ENCODE measurements at places on chromosomes 1 and 21.

DNA sequence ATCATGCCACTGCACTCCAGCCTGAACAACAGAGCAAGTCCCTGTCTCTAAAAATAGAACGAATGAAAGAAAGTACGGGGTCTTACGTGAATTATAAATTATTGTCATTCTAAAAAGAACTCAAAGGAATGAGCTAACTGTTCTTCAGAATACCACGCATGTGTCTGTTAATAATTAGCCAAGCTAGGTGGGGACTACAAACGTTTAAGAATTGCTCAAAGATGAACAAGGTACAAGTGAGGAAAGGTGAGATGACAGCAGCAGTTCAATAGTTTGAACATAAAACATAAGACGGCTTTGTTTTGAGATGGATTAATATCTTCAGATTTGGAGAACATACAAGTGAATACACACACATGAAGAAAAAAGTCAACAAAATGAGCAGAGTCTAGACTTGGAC lies 79.6 kb downstream of the UBR4 start:
- DNase-seq, result no peak

DNA sequence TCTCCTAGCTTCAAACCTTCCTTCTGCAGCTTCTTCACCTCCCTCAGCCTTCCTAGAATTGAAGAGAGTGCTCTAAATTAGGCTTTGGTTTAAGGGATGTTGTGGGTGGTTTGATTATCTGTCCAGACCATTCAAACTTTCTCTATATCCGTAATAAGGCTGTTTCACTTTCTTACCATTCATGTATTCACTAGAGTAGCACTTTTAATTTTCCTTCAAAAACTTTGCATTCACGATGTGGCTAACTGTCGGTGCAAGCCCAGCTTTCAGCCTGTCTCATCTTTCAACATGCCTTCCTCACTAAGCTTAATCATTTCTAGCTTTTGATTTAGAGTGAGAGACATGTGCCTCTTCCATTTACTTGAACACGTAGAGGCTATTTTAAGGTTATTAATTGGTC lies 26.2 kb upstream of the DESI2 start:
- DNase-seq, result no peak

GRCh38 chr1:36080236-36080635 lies 3.7 kb upstream of the TEKT2 start:
- DNase-seq, result no peak

GRCh38 chr21:35232545-35233176 lies 183.6 kb upstream of the RUNX1 start:
- DNase-seq, result no peak

GRCh38 chr21:44965251-44966022 lies 25.6 kb downstream of the SLX9 start:
- no peak for DNase-seq

DNA sequence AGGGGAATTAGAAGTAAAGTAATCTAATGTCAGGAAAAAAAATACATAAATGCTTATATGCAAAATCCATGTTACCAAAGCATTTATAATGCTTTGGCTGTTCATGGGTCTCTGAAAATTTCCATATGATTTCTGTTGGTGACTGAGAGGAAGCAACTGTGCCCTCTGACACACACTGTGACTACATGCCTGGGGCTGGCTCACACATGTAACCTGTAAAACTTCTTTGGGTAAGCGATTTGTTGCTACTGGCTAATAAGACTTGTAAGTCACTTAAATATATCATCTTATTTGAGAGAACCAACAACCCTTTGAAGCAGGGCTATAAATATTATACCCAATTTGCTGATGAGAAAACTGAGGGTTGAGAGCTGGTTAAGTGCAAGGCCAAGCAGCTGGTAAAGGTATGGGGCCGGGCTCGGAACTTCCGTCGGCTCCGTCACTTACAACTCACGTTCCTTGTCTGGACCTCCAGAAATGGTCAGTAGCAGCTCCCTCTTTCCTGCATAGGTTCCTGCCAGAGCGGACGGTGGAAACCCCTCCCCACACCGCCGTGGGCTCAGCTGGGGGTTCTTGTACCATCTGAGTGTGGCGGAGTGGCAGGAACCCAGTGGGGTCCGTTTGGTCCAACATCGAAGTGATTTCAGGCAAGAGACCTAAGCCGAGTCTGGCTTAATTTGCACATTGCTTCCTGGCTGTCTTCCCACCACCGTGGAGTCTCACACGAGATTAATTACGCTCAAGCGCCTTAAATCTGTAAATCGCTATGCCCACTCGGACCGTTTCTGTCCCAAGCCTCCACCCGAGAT lies 714 bp downstream of the DFFA start:
- no peak for DNase-seq

- no peak for DNase-seq
Measured at GRCh38 chr1:41435570-41436178, 48.8 kb downstream of the EDN2 start.

DNA sequence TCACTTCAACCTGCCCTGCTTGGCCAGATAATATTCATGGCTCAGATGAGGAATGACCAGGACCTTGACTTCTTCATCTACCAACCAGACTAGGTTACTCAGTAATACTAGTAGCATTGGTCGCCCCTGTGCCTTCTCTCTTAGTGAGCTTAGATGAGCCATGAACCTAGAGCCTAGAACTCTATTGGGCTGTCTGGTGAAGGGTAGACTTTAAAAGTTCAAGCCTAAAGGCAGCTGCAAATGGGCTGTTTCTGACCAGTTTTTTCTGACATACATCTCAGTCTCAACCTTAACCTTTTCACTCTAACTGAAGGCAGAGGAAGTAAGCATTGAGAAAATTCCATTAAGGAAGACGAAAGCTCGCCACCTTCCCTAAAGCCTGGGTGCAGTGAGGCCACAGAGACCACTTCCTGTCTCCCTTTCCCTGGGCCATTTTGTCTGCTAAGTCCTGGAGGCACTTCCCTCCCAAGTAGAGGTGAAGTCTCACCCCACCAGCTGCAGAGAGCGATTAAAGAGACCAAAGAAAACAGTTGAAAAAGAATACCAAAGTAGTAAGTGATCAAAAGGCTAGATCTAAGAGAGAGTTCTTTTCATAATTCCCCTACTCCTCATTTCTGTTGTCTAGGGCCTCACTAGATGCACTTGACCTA lies 53.3 kb downstream of the MTR start:
- DNase-seq, result no peak

- DNase-seq, result no peak
Measured at GRCh38 chr1:24952413-24952841, 22.4 kb upstream of the RUNX3 start.

DNA sequence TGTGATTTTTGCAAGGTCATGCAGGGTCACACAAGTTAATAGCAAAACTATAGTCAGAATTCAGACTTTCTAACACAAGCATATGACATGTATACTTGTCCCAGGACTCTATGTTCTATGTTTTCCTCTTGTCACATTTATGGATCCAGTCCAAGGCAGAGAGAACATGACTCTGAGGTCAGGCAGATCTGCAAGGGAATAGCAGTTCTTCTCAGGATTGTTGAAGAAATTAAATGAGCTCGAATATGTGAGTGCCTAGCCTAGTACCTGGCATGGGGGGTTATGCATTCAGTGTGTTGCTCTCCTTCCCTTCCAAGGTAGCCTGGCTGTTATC lies 9.5 kb upstream of the RPTN start:
- DNase-seq, result no peak

DNA sequence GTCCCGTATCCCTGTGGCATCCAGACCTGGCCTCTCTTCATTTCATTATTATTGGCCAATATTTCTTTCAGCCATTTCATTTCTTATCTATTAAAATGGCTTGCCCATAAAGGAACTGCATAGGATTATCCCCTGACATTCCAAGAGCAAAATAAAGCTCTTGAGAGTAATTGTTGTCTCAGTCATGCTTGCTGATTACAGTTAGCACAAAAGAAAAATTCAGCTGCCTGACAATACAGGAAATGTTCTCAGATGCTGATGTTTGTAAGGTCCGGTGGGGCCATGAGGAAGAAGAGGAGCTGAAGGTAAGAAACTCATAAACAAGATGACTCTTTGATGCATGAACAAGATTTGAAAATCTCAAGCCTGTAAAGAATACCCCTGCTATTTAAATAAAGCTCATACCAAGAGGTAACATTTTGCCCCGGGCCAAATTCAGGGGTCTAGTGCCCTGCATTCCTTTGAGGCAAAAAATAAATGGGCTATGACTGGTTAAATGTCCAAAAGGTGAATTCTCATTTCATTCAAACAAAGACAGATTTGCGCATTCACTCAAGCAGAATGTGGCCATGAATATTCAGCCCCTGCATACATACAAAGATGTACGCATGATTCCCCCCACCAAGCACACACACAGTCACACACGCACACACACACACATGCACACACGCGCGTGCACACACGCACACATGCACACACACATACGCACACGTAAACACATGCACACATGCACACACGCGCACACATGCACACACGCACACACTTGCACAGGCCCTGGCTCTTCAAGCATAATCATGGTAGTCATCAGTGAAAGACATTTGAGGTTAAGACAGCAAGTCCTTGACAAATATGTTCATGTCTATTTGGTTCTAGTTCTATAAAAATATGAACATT lies 44.8 kb downstream of the KCNJ15 start:
- no peak for DNase-seq

- no peak for DNase-seq
Measured at GRCh38 chr1:14137411-14138134, 437.6 kb downstream of the PRDM2 start.

DNA sequence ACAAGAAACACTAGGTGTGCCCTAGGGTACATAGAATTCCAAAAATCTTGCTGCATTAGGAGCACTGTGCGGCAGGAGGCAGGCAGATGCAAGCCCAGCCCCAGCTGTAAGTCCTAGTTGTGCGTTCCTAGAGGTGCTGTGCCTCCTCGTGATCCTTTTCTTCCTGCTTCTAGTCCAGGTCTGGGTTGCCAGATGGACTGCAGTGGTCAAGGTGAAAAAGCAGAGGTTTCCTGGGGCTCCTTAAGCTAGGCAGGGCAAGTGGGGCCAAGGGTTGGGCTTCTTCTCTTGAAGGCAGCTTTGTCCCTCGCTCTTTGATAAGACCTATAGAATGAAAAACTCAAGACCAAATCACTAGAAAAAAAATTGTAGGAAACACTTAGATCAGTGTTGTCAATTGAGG lies 21.6 kb upstream of the SLC45A3 start:
- no peak for DNase-seq

DNA sequence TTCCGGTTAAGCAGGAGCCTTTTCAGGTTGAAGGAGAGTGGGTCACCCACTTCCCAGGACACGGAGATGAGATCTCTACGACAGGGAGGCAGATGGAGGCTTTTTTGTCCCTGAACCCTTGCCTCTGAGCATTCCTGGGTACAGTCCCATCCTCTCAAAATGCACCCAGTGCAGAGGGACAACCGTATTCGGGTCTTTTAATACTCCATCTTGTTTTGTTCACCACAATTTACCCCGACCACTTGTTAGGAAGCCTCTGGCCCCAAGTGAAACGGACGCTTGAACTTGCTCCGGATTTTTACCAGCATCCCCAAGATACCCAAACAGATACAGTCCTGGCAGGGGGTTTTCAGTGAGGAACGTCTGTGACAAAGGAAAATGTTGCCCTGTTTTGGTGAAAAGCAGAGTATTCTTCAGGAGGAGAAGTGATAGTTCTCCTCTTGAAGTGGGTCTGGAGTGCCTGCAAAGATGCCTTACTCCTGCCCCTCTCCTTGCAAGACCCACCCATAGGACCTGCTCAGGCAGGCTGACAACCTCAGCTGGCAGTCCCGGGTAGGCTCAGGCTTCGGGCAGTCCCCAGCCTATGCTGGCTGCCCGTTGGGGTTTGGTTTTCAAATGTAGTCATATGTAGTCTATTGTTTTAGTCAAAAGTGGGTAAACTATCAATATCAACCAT lies 669 bp upstream of the ARL8A start:
- no peak for DNase-seq

DNA sequence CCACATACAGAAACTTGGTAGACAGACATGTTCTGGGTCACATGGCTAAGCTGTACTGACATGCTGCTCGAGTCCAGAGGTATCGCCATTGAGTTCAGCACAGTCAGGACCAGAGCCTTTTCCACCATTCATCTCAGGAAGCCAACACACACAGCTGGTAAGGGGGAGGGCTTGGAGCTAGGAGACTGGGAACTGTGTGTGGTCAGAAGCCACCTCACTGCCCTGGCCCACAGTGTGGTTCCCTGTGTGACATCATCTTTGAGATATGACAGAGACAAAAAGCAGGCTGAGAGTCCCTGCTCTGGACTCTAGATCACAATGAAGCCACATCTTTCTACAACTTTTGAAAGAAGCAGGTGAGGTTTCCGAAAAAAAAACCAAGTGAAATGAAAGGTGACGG lies 107.2 kb downstream of the SIM2 start:
- no peak for DNase-seq

DNA sequence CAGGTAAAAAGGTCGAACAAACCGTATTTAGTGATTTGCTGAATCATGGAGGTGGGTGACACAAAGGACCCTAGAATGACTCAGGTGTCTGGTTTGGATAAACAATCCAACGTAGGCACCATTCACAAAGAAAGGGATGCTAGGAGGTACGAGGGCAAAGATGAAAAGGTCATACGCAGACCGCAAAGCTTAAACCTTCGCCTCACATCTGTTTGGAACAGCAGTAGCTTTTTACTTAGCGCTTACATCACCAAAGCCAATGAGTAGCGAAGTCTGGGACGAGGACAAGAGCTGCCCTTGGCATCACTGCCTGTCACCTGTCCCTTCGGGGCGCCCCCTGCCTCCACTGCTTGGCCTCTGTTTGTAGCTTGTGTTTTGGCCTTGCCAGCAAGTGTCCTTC lies 350.2 kb downstream of the SMYD3 start:
- no peak for DNase-seq

DNA sequence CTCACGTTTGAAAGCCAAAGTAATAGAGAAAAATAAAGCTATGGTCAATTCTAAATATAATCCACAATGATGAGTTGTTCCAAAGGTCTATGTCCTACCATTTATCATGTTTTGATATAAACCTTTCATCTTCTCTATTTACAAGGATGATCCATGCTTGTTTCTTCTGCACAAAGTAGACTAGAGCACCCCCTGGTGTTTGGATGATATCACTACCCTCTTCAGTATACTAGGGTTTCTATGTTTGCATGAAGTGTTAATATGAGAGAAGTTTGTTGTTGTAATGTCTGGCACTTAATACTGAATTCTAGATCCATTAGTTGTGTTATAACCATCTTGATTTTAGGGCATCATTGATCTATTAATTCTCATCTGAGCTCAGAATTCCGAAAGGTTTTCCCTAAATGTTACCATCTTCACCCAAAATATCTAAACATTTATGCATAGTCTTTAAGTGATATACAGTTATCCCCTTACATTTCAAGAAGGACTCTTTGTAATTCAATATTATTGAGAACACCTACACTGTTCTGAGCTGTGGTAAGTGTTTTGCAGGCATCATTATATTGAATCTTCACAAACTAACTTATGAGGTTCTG lies 21.1 kb downstream of the CLDN8 start:
- no peak for DNase-seq

GRCh38 chr1:110235834-110236682 lies 25.9 kb downstream of the KCNC4 start:
- no peak for DNase-seq

DNA sequence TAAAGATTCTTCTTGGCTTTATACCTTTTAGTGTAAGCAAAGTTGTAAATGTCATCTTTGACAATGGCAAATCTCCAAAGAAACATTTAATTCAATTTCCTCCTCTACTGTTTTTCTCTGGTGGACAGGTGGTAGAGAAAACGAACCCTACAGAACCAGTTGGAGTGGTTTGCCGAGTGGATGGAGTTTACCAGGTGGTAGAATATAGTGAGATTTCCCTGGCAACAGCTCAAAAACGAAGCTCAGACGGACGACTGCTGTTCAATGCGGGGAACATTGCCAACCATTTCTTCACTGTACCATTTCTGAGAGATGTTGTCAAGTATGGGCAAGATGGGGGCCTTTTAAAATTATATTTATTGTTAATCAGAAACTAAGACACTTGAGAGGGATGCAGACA lies 25.8 kb downstream of the UAP1 start:
- no peak for DNase-seq

GRCh38 chr21:28769683-28770082 lies 223.0 kb downstream of the LTN1 start:
- no peak for DNase-seq

Measured in sciatic nerve (tissue), 2 donors.